ENCODE measurements at places on chromosomes 16 and 17.

- no peak for DNase-seq
Observed at GRCh38 chr16:27461483-27462171, 59.7 kb downstream of the IL21R start.

- DNase-seq = no peak
Observed at GRCh38 chr17:60383379-60383778, 8.6 kb downstream of the USP32 start.

DNA sequence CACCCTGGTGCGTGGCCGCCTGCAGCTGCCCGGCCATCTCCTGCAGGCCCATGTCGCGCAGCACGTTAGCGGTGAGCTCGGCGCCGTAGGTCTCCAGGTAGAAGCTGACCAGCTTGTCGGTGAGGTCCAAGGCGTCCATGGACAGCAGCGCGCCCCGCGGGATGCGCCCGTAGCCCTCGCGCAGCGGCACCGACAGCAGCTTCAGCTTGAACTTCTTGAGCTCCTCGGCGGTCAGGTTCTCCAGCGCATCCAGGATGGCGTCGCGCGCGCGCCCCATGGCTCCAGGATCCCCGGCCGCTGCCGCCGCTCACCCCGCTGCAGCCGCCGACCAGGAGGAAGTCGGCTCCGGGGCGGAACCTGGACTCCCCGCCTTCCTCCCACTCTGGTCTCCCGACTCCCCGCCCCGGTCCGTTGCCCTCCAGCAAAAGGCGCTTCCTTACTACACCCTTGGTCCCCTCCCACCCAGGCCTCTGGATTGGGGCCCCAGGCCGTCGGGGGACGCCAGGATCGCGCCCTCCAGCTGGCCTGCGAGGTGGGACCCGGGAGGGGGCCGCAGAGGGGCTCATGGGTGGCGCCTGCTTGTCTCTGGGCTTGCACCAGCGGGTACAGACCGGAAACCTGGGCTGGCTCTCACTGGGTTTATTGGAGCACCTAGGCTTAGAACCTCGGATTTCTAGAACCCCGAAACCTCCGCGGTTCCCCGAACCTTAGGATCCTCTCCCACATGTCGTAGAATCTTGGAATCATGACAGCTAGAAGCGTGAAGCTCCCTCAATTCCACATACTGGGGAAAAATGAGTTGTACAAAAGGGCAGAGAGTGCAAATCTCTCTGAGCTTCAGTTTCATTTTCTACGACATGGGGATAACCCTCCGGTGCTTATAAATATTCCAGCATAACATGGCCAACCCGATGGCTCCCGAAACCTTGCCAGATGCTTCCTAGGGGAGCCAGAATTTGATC is at the start of gene PYCARD:
Gene PYCARD, minus strand, starts transcription at position 347 of the 962 bp plus-strand sequence. Its CDS starts 70 bp downstream, at position 277.
- DNase-seq = no peak

GRCh38 chr17:9220398-9221146 is 199.3 kb downstream of the NTN1 start:
- DNase-seq = no peak

- DNase-seq = no peak
Observed at GRCh38 chr17:54972406-54973138, 4.0 kb downstream of the STXBP4 start.

- no peak for DNase-seq
Observed at GRCh38 chr17:2054262-2054511, 716 bp upstream of the HIC1 start.

GRCh38 chr16:86455640-86456039 is 54.7 kb upstream of the FOXF1 start:
- DNase-seq = no peak

DNA sequence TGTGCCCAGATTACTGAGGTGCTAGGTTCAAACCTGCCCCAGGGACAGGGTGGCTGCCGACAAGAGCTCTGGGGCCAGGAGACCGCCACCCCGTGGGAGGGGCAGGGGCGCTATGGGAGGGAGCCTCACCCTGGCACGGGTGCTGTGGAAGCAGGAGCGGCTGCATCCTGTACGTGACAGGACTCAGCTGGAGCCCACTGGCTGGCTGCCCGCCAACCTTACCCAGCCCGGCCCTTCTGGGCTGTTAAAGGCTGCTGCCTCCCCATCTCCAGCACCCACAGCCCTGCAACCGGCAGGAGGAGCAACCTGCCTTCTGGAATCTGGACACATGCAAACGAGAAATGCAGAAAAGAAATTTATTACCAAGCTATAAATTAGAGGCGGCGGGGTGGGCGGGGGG is 11.2 kb downstream of the PAM16 start:
- no peak for DNase-seq

GRCh38 chr17:46793541-46793940 is 25.0 kb downstream of the WNT3 start:
- no peak for DNase-seq

DNA sequence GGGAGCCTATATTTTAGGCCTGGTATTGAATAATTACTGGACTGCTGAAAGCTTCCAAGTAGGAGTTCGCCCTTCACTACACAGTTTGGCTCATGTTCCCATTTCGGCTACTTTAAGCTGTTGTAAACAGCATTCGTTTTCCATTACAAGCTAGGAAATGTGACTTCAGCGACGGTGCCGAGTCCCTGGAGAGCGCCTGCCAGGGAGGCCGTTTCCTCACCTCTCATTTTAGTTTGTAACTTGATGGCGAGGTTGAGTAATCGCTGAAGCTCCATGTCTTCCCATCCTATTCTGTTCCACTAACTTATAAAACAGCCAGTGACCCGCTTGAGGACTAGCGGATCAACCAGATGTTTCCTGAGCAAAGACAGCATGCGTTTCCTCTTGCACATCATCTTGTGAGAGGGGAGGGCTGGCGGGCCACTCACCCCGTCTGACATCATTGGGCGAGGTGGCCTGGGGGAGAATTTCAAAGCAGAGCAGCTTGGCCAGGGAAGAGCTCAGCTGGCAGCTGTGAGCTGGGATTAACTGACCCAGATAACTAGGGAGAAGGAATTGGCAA is 32.9 kb downstream of the PCTP start:
- no peak for DNase-seq

DNA sequence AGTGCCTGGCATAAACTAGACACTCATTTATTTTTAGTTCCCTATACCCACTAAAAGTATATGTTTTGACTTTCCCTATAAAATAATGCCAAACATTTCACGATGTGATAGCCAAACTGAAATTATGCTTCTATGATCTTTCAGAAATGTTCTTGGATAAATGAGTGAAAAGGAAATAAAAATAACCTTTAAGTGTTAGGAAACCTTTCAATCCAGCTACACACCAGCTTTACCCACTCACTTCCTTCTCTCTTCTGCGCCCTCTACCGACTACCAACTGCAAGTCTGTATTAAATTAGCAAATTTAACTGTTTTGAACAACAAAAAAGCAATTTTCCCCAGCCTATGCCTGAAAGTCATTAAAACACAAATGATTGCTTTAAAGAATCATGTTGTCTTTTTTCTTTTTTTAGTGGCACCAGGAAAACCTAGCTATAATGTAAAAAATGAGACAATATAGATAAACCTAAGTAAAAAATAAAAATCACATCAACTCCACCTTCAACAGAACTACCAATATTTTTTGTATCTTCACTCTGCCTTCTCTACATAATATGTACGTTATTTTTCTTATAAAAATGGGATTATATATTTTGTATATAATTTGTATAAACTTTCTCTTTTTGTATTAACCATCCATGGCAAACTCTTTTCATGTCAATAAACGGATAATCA is 13.2 kb upstream of the TMEM100 start:
- no peak for DNase-seq

GRCh38 chr17:33615861-33616260 is 322.8 kb upstream of the ASIC2 start:
- no peak for DNase-seq

DNA sequence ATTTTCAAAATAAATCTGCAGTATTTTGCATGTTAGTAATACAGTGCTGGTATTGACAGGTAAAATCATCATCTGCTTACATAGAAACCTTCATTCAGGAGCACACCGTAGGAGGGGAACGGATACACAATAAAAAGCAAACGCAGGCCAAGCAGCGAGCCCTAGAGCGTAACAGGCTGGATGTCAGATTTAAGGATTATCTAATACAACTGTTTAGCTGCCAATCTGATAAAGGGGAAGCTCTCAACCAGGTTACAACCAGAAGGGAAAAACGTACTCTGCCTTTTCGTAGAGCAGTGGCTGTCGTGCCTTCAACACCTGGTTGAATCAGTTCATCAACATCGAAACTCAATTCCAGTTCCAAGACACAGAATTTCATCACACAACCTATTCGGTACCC is 16.4 kb upstream of the CUEDC1 start:
- no peak for DNase-seq

- no peak for DNase-seq
Observed at GRCh38 chr16:26692658-26693057, 374.1 kb upstream of the C16orf82 start.

DNA sequence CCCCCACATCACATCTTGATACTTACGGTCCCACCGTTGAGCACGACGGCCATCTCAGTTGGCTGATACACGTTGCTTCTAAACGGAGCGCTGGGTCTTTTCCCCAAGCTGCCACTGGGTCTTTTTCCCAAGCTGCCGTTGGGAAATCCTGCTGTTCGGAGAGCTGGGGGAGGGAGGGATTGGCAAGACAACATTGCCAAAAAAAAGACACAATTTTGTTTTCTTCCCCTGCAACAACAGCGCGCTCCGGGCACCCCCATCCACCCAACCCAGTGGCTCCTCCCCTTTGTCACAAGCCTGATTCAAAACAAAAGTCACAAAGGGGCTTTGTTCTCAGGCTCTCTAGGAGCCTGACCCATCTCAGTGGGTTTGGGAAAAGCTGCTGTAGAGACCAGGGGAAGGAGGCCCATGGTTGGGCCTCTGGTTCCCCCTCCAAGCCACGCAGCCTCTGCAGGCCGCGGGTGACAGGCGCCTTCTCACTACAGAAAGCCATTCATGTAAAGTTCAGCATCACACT is 22.8 kb downstream of the GPRC5B start:
- no peak for DNase-seq

DNA sequence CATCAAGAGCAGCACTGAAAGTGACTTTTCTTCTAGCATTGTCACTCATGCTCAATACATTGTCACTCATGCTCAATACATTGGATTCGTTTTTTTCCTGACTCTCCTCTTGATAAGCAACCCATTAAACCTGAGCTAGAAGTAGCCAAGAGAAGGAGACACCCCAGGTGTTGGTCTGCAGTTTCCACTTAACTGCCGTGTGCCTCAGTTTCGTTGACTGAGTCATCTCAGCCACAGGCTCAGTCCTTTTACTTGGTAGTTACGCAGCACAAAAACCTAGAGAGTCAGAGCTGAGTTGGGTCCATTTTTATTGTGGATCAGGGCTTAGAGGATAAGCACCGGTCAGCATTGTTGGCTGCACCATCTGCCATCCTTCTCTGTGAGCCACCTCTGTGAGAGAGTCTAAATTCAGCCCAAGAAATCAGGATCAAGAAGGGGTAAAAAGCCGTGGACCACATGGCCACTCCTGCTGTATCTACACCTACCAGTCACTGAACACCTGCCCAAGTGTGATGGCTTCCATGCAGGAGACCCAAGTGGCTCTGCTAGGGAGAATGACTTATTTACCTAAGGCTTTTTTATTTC is 11.3 kb downstream of the GINS2 start:
- no peak for DNase-seq

Measured in omental fat pad (tissue), 4 donors.